Type B pancreatic cell (in vitro differentiated cells): ENCODE measurements at places on chromosomes 16 and 17.
A peak's percentile ranks its signal among the peaks of the same experiment; 100 is the strongest.

GRCh38 chr17:59513934-59514841, 51.2 kb upstream of the DHX40 start:
- no peak overlapping the region for H3K27ac ChIP-seq
- H3K36me3 ChIP-seq: no peaks in the 10 kb centered on the region
- H3K4me1 ChIP-seq: peaks cover 8% of the 10 kb centered on the region
- H3K27me3 ChIP-seq: no peaks in the 10 kb centered on the region
- H3K4me3 ChIP-seq: no peak overlapping the region

DNA sequence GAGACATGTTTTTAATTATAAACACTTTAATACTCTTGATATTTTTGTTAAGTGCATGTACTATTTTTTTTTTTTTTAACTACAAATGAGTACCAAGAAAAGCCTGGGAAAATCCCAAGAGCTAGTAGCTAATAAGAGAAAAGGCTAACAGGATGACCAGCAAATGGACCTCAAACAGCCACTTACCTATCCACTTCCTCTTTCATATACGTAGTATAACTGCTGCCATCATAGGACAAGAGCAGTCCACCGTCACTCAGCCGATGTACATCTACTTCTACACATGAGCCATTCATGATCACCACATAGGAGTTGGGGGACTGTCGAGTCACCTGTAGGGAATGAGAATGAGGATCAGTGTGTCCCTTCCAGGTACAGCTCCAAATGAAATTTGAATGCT, 128.0 kb upstream of the C17orf78 start:
- no peaks in the 10 kb centered on the region for H3K27me3 ChIP-seq
- H3K4me3 ChIP-seq: no peak overlapping the region
- DNase-seq: no peak

- peaks cover 32% of the 10 kb centered on the region for H3K4me1 ChIP-seq
- H3K27me3 ChIP-seq: no peaks in the 10 kb centered on the region
- no peak for DNase-seq
Measured at GRCh38 chr17:57889892-57890856, 40.3 kb upstream of the MRPS23 start.

GRCh38 chr17:41480136-41480535, 815 bp downstream of the KRT35 start:
- H3K4me3 ChIP-seq: no peak overlapping the region
- no peaks in the 10 kb centered on the region for H3K36me3 ChIP-seq
- DNase-seq: no peak
- peaks cover 8% of the 10 kb centered on the region for H3K4me1 ChIP-seq

DNA sequence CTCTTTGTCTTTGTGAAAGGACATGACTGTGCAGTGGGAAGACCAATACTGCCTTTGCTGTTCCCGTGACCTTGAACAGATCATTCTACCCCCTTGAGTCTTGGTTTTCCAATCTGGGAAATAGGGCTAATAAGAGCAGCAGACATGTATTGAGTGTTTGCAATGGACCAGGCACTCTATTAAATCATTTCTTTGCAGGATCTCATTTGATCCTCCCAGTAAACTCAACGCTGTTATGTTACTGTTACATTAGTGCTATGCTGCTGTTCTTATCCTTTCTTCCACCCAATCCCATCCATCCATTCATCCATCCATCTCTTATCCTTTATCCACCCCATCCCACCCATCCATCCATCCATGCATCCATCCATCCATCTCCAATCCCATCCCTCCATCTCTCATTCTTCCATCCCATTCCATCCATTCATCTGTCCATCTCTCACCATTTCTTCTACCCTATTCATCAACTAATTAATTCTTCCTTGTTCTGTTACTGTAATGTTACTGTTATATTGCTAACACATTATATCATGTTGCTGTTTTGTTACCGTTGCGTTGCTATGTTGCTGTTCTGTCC, 65.1 kb downstream of the ABCC6 start:
- DNase-seq: no peak
- H3K27me3 ChIP-seq: no peaks in the 10 kb centered on the region
- no peaks in the 10 kb centered on the region for H3K4me1 ChIP-seq
- no peak overlapping the region for H3K27ac ChIP-seq

DNA sequence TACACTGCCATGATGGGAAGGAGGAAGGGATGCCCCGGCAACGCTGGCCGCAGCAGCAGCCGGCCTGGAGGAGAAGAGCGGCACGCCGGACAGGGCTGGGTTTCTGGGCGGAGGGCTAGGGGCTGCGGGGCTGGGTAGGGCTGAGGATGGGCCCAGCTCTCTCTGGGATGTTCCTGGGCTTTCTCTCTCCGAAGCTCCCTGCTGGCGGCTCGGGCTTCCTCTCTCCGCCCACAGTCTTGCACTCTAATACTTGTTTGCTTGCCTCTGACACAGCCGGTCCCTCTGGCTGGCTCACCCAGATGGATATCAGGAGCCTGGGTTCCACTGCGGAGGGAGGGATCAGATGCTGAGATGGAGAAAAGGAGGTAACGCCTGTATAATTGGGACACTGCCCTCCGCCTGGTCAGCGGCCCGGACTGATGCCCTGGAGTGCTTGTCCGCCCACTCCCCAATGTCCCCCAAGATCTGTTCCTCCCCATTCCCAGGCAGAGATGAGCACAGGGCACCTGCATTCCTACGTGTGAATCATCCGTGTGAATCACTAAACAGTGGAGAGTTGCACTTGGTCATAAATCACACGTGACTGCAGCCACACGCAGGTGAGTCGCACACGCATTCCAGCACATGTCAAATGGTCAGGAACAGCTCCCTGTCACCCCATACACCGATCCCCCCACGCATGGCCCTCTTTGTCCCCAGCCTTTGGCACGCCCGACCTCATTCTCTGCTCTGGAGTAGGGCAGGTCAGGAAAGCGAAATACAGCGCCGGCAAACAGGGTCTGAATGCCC, at the start of gene ALOXE3:
Gene ALOXE3 (minus strand): TSS at position 535 of the 789 bp plus-strand sequence. CDS start 524 bp downstream, at position 11.
- H3K4me1 ChIP-seq: peaks cover 31% of the 10 kb centered on the region
- DNase-seq: no peak
- peaks cover 81% of the 10 kb centered on the region for H3K27me3 ChIP-seq
- H3K27ac ChIP-seq: peak within 1 kb of the TSS; percentile 98

DNA sequence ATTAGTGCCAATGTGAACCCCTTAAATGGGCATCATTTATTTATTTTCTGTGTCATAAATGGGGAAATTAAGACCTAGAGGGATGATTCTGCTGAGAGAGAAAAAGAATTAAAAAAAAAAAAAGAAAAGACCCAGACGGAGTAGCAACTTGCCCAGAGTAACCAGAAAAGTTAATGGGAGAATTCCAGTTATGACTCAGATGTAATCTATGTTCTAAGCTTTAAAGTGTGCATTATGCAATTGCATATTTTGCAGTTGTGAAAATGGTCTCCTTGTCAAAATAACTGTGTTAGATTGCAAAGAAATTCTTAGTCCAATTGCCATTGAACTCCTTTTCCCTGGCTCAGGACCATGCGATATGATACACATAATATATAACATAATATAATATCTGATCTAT, 38.6 kb upstream of the TBX2 start:
- no peak for DNase-seq
- no peak overlapping the region for H3K4me3 ChIP-seq
- H3K4me1 ChIP-seq: peaks cover 18% of the 10 kb centered on the region
- H3K36me3 ChIP-seq: peaks cover 6% of the 10 kb centered on the region
- no peak overlapping the region for H3K27ac ChIP-seq

GRCh38 chr17:42673266-42673884, 3.4 kb downstream of the PLEKHH3 start:
- peaks cover 13% of the 10 kb centered on the region for H3K36me3 ChIP-seq
- peaks cover 3% of the 10 kb centered on the region for H3K27me3 ChIP-seq
- no peak overlapping the region for H3K4me3 ChIP-seq
- DNase-seq: no peak

DNA sequence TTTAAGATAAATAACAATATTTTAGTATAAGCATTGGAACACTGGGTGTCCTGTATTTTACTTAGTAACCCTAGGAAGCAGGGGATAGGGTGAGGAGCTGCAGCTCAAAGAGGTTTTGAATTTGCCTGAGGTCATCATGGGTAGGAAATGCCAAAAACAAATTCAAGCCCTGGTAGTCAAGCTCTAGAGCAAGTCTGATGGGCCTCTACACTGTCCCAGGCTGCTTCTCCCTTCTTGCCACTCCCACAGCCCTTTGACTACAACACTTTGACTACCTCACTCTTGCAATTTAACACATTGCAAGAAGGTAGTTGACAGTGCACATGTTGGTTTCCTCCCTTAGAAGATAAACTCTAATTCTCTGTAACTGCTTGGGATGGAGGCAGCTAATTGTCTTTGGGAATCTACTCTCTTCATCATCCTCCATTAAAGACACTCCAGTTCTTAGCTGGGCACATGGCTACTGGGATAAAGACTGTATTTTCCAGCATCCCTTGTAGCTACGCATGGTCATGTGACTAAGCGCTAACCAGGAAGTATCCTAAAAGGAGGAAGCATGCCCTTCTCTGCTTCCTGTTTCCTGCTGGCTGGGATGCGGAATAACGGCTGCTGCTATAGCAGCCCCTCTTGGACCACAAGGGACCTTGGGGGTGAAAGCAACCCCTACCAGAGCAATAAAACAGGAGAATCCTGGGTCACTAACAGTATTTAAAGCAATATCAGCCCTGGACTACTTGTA, 30.7 kb upstream of the SSTR2 start:
- H3K36me3 ChIP-seq: no peaks in the 10 kb centered on the region
- no peak for DNase-seq

DNA sequence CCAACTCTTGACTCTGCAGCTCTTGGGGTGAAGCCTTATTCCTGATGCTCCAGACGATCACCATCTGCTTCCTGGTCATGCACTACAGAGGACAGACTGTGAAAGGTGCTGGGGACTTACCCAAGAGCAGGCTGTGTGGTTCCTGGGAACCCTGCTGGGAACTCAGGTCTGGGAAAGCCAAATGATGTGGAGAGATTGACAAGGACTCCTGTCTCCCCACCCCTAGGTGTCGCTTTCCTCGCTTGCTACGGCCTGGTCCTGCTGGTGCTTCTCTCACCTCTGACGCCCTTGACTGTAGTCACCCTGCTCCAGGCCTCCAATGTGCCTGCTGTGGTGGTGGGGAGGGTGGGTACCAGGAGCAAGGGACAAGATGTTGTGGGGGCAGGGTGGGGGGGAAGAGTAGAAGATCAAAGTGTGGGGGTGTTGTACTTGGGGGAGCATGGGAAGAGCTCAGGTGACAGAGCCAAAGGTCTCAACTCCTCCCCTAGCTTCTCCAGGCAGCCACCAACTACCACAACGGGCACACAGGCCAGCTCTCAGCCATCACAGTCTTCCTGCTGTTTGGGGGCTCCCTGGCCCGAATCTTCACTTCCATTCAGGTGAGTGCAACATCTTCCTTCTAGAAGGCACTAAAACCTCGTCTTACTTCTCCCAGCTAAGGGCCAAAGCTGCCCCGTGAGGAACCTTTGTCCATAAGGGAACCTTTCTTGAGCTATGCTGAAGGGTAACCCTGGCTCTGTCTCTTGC, 3.0 kb downstream of the SOX15 start:
- no peaks in the 10 kb centered on the region for H3K27me3 ChIP-seq
- H3K36me3 ChIP-seq: peaks cover 12% of the 10 kb centered on the region
- peaks cover 36% of the 10 kb centered on the region for H3K4me1 ChIP-seq
- peak overlapping the region; percentile 82 for H3K27ac ChIP-seq
- DNase-seq: no peak
- peak overlapping the region; percentile 20 for H3K4me3 ChIP-seq

- H3K4me1 ChIP-seq: peaks cover 8% of the 10 kb centered on the region
- peak; percentile 89 for DNase-seq
- H3K27ac ChIP-seq: peak within 1 kb of the TSS; percentile 96
- peaks cover 3% of the 10 kb centered on the region for H3K27me3 ChIP-seq
Measured at GRCh38 chr16:1492923-1493745, at the start of gene TELO2. TSS of gene TELO2 (plus strand) at chr16:1493360. CDS start at chr16:1494282, 922 bp downstream.

- no peak for DNase-seq
- H3K27ac ChIP-seq: no peak overlapping the region
- peaks cover 4% of the 10 kb centered on the region for H3K4me1 ChIP-seq
- H3K4me3 ChIP-seq: no peak overlapping the region
- no peaks in the 10 kb centered on the region for H3K36me3 ChIP-seq
- H3K27me3 ChIP-seq: peaks cover 12% of the 10 kb centered on the region
Measured at GRCh38 chr16:77663711-77664110, 58.6 kb upstream of the NUDT7 start.

- no peak overlapping the region for H3K4me3 ChIP-seq
- H3K27ac ChIP-seq: no peak overlapping the region
- H3K27me3 ChIP-seq: peaks cover 45% of the 10 kb centered on the region
- no peak for DNase-seq
Measured at GRCh38 chr17:7383371-7383741, 2.5 kb downstream of the TNK1 start.

DNA sequence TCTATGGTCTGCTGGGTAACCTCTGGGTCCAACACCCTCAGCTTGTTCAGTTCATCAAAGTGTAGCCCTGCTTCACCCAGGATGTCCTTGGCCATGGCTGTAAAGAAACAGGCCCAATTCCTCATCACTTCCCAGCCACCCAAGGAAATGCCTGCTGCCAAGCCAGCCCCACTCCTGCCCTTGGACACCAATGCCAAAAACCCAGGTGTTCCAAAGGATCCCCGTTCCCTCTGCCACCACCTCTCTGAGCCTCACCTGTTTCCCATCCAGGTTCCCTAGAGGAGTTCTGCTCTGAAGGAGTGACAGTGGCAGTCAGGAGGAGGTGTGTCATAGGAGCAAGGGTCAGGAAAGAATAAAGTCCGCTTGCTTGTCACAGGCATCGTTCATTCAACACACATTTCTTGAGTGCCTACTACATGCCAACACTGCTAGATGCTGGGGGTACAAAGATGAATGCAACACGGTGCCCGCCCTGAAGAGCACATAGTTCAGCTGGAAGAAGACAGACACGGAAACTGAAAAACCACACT, 3.3 kb downstream of the IFT20 start:
- DNase-seq: no peak
- peaks cover 18% of the 10 kb centered on the region for H3K4me1 ChIP-seq
- peak overlapping the region; percentile 10 for H3K4me3 ChIP-seq
- H3K27me3 ChIP-seq: no peaks in the 10 kb centered on the region
- H3K36me3 ChIP-seq: peaks cover 6% of the 10 kb centered on the region
- H3K27ac ChIP-seq: peak overlapping the region; percentile 14

DNA sequence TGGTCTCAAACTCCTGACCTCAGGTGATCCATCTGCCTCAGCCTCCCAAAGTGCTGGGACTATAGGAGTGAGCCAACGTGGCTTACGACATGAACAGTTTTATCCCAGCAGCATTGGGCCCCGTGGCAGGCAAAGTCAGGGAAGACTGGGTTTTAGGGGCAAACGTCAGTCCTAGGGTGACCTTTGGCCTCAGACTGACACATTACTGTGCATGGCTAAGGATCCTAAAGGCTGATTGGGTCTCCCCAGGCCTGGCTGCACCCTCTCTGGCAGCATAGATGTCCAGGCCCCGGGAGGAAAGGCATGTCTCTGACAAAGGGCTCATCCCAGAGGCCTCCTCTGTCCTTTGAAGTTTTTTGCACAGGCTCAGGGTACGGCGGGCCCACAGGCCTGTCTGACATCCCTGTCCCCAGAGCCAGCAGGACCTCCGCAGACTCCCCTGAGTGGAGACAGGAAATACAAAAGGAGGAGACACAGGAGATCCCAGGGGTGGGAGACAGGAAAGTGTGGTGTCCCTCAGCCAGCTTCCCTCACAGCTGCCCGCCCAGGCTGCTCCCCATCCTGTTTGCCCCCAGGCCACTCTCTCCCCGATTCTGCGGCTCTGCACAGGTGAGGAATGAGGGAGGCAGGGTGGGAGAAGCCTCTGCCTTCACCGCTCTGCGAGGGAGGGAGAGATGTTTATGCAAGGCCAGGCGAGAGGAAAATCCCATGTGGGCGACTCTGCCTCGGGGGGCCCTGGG, 54.5 kb upstream of the MTSS2 start:
- H3K27ac ChIP-seq: no peak overlapping the region
- H3K36me3 ChIP-seq: peaks cover 14% of the 10 kb centered on the region
- DNase-seq: no peak
